Naive B cell (primary cell): ENCODE measurements at places on chromosomes 12 and 14.

GRCh38 chr14:74249433-74250375 is 10.5 kb downstream of the VSX2 start:
- no peak for DNase-seq

- DNase-seq: no peak
Observed at GRCh38 chr14:70317969-70318634, 41.4 kb downstream of the COX16 start.

GRCh38 chr14:33736979-33737378 is 213.9 kb downstream of the EGLN3 start:
- DNase-seq: no peak

GRCh38 chr12:17577405-17577804 is 512.6 kb downstream of the RERGL start:
- no peak for DNase-seq

- no peak for DNase-seq
Observed at GRCh38 chr12:122350141-122350848, 72.2 kb downstream of the CLIP1 start.
